Stomach (tissue), 19 donors: ENCODE measurements at places on chromosomes 13 and 19. TPM values are rescaled to one million over a fixed set of nuclear protein-coding genes. Genes with fewer than 3 reads are reported as not detected.

The CARS2 gene
- 247 TPM for total RNA-seq

DNA sequence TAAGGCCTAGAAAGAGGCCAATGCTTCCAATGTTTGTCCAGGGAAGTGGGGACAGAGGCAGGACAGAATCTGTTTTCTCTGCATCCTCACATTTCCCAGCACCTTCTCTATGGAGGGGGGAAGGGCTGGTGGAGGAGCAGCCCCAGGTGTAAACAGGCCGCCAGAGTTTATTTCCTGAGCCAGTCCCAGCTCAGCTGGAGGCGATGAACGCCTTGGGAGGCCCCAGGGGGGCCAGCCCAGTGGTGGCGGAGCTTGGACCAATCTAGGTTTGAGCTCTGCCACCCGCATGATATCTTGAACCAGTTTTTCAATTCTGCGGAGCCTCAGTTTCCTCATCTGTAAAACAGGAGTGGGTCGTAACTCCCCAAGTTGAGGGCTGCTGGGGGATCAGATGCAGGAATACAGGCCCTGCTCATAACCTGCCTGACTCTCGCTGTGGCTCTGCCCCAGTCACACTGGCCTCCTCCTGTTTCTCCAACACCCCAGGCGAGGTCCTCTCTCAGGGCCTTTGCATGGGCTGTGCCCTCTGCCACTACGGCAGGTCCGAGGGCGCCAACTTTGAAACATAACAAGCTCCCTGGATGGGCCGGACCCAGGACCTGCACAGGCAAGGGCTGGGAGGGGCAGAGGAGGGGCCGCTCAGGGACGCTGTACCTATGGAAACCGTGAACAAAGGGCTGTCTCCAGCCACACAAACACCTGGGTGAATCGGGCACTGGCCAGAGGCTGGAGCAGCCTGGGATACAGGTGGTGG, 1.1 kb downstream of the TNFAIP8L1 start:
- peak; percentile 77 for DNase-seq

The ZNF20 gene
- total RNA-seq: 1.7 TPM

The BCL3 gene
- 34.8 TPM for total RNA-seq

The ANKLE1 gene
- total RNA-seq: 0.18 TPM

The SLC1A6 gene
- total RNA-seq: not detected

- no peak for DNase-seq
Observed at GRCh38 chr19:49716154-49716553, 25.2 kb downstream of the CPT1C start.

DNA sequence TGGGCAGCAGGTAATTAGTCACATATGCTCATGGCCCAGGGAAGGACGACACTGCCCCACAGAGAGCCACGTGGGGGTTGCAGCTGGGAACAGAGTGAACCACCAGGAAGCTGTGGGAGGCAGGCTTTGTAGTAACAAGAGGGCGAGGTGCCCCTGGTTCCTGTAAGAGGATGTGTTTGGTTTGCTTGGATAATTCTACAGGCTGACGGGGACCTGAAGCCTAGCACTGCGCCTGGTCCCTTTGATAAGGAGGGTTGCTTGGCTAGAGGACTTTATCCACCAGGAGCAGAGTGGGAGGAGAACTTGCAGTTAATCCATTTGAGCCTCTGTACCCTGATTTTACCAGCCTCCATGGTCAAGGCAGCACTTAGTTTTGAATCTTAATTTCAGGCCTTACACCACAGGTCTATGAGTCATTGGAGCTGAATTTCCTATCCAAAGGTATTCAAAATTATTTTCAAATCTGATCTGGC, 67.4 kb upstream of the CLDN10 start:
- no peak for DNase-seq

The RNF113B gene
- total RNA-seq: not detected

The SBK2 gene
- total RNA-seq: not detected
